ENCODE measurements at places on chromosomes 16 and 17. TPM values are rescaled to one million over a fixed set of nuclear protein-coding genes. Genes with fewer than 3 reads are reported as not detected.

DNA sequence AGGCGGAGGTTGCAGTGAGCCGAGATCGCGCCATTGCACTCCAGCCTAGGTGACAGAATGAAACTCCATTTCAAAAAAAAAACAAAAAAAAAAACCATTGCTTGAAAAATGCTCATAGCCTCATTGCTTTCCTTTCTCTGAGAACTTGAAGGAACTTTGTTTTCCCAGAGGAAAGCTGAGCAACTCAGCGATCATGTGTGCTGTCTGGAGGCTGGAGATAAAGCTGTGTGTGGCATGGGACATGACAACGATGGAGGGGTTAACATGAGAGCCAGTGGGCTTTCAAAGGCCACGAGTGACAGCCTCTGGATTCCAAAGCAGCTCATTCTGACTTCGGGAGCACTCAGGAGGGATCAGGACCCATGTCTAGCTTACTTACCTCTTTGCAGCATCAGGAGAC, 21.6 kb upstream of the QRICH2 start:
- peaks cover 28% of the 10 kb centered on the region for H3K36me3 ChIP-seq
- no peak overlapping the region for H3K27ac ChIP-seq
- no peak overlapping the region for H3K4me3 ChIP-seq
- H3K27me3 ChIP-seq: no peaks in the 10 kb centered on the region
- peaks cover 26% of the 10 kb centered on the region for H3K4me1 ChIP-seq
- DNase-seq: no peak

GRCh38 chr17:78548725-78549124, 28.5 kb downstream of the DNAH17 start:
- no peak for DNase-seq
- H3K36me3 ChIP-seq: no peaks in the 10 kb centered on the region
- H3K4me3 ChIP-seq: no peak overlapping the region
- H3K4me1 ChIP-seq: no peaks in the 10 kb centered on the region
- H3K27me3 ChIP-seq: peaks cover 4% of the 10 kb centered on the region

DNA sequence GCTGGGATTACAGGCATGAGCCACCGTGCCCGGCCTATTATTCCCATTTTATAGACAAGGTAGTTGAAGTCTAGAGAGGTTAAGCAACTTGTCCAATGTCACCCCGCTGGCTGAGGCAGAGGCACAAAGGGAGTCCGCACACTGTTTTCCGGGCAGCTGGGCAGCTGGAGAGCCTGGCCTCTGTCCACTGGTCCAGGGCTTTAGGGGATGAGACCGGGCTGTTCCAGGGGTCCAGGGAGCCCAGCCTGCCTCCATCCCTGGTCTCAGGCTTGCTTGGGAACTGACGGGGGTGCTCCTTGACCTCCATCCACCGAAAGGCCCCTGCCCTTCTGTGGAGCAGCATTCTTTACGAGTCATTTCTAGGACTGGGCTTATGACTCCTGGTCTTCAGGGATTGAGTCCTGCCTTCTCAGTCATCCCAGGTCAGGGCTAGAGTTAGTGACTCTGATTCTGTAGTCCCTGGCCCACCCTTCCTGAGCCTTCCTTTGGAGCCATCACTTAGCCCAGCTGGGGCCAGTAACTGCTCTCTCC, 37.5 kb downstream of the SOCS3 start:
- H3K27ac ChIP-seq: no peak overlapping the region
- H3K4me3 ChIP-seq: no peak overlapping the region
- H3K36me3 ChIP-seq: no peaks in the 10 kb centered on the region
- DNase-seq: no peak
- H3K4me1 ChIP-seq: peaks cover 22% of the 10 kb centered on the region

DNA sequence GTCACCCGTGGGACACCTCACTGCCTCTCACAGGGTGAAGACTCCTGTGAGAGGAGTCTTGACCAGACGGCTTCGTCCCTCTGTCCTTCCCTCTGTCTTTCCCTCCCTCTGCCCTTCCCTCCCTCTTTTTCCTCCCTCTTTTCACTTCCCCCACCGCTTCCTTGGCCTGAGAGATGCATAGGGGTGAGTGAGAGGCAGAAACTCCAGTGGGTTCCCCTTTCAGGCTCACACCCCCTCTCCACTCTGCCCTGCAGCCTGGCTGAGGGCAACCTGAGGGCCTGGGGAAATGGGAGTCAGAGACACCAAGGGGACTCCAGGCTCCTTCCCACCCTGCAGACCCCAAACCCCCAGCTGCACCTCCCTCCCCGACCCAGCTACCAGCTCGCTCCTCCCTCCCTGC, 14.6 kb upstream of the KRT17 start:
- no peaks in the 10 kb centered on the region for H3K36me3 ChIP-seq
- H3K27me3 ChIP-seq: no peaks in the 10 kb centered on the region
- H3K4me3 ChIP-seq: no peak overlapping the region
- H3K4me1 ChIP-seq: peaks cover 10% of the 10 kb centered on the region
- no peak overlapping the region for H3K27ac ChIP-seq

RGS11 gene
- 6.6 TPM for total RNA-seq

All from type B pancreatic cell (in vitro differentiated cells).